Activated CD4-positive, alpha-beta T cell treated with anti-CD3 and anti-CD28 coated beads for 1 hour (primary cell): ENCODE measurements at places on chromosomes 12 and 14.

DNA sequence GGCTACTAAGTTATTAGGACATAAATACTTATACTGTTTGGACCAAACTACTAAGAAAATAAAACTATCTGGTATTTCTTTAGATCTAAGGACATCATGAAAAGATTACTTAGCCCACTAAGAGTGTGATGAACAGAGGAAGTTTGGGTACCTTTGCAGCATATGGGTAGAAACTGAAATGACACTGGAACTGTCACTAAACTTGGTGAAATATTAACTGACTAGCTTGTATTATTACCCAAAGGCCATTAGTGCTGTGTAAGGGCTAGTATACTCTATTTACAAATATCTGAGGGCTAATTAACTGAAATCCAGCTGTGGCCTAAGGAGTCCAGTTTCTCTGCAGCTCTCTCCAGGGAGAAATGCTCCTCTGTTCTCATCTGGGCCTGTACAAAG, 45.5 kb downstream of the PAWR start:
- DNase-seq, result no peak

- no peak for DNase-seq
These were observed 63.3 kb downstream of the TBX5 start for GRCh38 chr12:114342656-114343055.

- DNase-seq, result peak; percentile 36
These were observed at the start of gene ITPK1 for GRCh38 chr14:93115821-93116675. TSS of gene ITPK1 (minus strand) at chr14:93115925. CDS start at chr14:93115163, 762 bp downstream.

- no peak for DNase-seq
These were observed 100.5 kb downstream of the TSPAN8 start for GRCh38 chr12:71057330-71057729.

DNA sequence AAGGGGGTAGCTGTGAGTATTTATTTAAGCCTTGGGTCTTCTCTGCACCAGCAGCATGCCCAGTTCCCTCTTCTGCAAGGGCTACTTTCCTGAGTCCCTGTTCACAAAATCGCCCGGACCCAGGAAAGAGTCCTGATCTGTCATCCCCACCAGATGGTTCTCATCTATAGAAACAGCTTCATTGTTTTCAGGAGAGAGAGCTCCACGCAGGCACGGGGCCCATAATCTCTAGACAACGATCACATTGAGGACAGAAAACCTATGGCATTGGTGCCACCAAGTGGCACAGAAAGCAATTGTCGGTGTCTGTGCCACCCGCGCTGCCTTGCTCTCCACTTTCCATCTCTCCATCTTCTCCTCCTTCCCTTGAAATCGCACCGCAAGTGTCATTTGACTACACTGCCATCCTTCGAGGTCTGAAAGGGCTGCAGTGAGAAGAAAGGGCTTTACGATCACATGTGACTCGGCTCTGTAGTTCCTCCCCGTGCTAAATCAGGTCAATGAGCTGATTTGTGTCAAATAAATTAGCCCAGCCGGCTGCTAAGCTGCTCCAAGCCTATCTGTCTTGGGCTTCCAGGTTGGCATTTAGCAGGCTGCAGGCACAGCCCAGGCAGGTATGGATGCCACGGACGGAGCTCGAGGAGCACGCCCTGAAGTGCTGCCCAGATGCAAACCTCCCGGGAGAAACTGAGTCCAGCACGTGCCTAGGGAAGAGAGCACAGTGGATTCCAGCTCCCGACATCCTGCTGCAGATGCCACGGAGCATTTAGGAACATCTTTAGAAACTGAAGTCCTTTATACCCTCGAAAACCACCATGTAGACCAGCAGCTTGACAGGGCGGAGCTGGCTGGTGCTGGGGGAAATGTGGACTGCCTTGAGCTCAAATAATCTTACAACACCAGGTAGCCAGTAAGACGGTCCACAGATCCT, 28.8 kb downstream of the SPRING1 start:
- peak; percentile 36 for DNase-seq
